Right atrium auricular region (tissue), 2 donors: ENCODE measurements at places on chromosomes 7 and 10.

- no peaks in the 10 kb centered on the region for H3K27me3 ChIP-seq
- peak overlapping the region; percentile 85 for H3K4me3 ChIP-seq
- H3K36me3 ChIP-seq = no peaks in the 10 kb centered on the region
- DNase-seq = no peak
- H3K27ac ChIP-seq = peak overlapping the region; percentile 96
Measured at GRCh38 chr7:143901332-143901667, 676 bp downstream of the TCAF1 start.

GRCh38 chr10:29481906-29482440 is 152.8 kb downstream of the SVIL start:
- no peak overlapping the region for H3K4me3 ChIP-seq
- H3K27ac ChIP-seq = no peak overlapping the region
- H3K4me1 ChIP-seq = no peaks in the 10 kb centered on the region

- H3K27ac ChIP-seq = no peak overlapping the region
- H3K27me3 ChIP-seq = no peaks in the 10 kb centered on the region
- no peaks in the 10 kb centered on the region for H3K36me3 ChIP-seq
Measured at GRCh38 chr10:111984057-111984456, 199.5 kb downstream of the GPAM start.

GRCh38 chr7:94274828-94275227 is 119.9 kb upstream of the COL1A2 start:
- no peak overlapping the region for H3K4me3 ChIP-seq
- no peaks in the 10 kb centered on the region for H3K27me3 ChIP-seq
- H3K27ac ChIP-seq = no peak overlapping the region
- peaks cover 3% of the 10 kb centered on the region for H3K4me1 ChIP-seq
- H3K36me3 ChIP-seq = no peaks in the 10 kb centered on the region

- H3K4me3 ChIP-seq = no peak overlapping the region
- no peaks in the 10 kb centered on the region for H3K36me3 ChIP-seq
- no peaks in the 10 kb centered on the region for H3K27me3 ChIP-seq
- DNase-seq = no peak
- no peak overlapping the region for H3K27ac ChIP-seq
Measured at GRCh38 chr10:2143213-2143835, 406.0 kb upstream of the ADARB2 start.

- H3K4me3 ChIP-seq = no peak overlapping the region
- no peaks in the 10 kb centered on the region for H3K36me3 ChIP-seq
- no peak for DNase-seq
- no peaks in the 10 kb centered on the region for H3K27me3 ChIP-seq
Measured at GRCh38 chr7:3673524-3673923, 372.5 kb downstream of the SDK1 start.

DNA sequence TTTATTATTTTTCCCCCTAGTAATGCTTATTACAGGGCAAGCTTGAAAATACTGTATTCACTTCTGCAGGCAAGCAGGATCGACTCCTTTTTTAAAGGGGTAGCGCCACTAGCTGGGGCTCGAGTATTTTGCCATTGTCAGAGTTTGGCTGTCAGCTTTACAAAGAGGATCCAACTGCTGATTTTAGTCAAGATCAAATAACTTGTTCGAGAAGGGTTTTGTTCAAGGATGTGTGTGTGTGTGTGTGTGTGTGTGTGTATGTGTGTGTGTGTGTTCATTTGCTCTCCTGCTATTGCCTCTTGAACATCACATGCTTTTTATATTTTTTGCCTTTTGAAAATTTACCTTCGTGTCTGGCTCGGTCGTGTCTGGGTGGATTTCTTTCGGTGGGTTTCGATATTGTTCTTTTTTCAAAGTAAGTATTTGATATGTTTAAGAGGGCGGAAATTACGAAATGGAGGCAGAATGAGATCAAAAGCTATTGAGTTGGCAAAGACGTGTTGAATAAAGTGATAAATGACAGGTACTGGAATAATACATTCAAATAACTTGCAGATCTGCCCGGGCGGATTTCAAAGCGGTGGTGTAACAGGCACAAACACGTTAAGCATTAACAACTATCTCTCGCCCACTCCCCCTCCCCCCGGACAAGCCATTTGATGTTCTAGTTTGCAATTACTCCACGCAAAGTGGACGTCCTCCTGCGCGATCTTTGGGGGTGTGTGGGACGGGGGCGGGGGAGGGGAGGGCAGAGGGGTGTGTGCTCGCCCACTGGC is 1.1 kb downstream of the ARID5B start:
- peak overlapping the region; percentile 73 for H3K4me3 ChIP-seq
- H3K36me3 ChIP-seq = no peaks in the 10 kb centered on the region

DNA sequence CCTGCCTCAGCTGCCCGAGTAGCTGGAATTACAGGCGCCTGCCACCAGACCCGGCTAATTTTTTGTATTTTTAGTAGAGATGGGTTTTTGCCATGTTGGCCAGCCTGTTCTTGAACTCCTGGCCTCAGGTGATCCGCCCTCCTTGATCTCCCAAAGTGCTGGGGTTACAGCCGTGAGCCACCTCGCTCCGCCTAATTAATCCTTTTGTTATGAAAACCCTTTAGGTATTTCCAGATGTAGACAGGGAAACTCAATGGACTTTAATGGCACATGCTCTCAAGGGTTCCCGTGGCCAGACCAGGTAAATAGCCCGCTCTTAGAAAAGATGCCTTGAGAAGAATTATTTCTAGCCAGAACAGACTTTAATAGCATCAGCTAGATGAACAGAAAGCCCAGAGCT is 19.7 kb upstream of the EXOC4 start:
- no peaks in the 10 kb centered on the region for H3K4me1 ChIP-seq
- H3K4me3 ChIP-seq = no peak overlapping the region
- H3K36me3 ChIP-seq = no peaks in the 10 kb centered on the region
- no peaks in the 10 kb centered on the region for H3K27me3 ChIP-seq

DNA sequence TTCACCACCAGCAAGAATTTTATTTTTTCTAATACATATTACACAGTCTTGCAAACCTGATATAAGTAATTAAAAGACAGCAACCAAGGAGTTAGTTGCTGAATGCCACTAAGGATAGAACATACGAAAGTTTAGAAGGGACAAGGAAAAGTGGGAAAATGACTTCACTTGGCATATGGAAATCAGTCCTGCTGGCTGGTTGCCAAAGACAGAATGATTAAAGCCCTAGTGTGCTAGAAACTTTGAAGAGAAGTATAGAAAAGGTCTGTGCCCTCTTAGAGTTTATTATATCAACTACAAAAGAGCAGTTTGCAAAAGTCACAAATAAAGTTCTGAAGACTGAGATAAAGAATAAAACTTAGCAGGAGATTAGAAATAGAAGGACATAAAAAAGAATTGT is 5.8 kb upstream of the YAE1 start:
- no peaks in the 10 kb centered on the region for H3K36me3 ChIP-seq
- DNase-seq = no peak
- H3K27me3 ChIP-seq = no peaks in the 10 kb centered on the region
- H3K4me1 ChIP-seq = no peaks in the 10 kb centered on the region

- H3K4me3 ChIP-seq = no peak overlapping the region
- peak overlapping the region; percentile 8 for H3K27ac ChIP-seq
- DNase-seq = peak; percentile 63
- no peaks in the 10 kb centered on the region for H3K36me3 ChIP-seq
- peaks cover 6% of the 10 kb centered on the region for H3K4me1 ChIP-seq
- no peaks in the 10 kb centered on the region for H3K27me3 ChIP-seq
Measured at GRCh38 chr10:33152146-33152545, 182.3 kb downstream of the NRP1 start.

DNA sequence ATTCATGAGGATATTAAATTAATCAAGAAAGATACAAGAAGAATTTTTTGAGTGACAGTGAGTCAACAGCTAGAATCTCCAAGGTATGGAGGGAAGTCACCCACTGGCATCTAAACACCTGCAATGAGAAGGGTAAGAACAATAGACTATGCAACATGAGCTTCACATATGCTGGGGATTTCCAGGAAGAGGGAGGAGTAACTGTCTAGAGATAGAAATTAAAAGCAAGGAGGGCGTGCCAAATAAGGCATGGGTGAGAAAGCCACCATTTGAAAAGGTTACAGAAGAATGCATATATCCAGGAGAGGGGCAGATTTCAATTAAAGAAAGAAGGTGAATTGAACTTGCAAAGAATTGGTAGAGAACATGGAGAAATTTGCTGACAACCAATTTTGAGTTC is 365.7 kb downstream of the GPR37 start:
- no peak overlapping the region for H3K27ac ChIP-seq
- H3K27me3 ChIP-seq = no peaks in the 10 kb centered on the region
- no peaks in the 10 kb centered on the region for H3K4me1 ChIP-seq
- DNase-seq = no peak
- H3K36me3 ChIP-seq = no peaks in the 10 kb centered on the region
- H3K4me3 ChIP-seq = no peak overlapping the region

DNA sequence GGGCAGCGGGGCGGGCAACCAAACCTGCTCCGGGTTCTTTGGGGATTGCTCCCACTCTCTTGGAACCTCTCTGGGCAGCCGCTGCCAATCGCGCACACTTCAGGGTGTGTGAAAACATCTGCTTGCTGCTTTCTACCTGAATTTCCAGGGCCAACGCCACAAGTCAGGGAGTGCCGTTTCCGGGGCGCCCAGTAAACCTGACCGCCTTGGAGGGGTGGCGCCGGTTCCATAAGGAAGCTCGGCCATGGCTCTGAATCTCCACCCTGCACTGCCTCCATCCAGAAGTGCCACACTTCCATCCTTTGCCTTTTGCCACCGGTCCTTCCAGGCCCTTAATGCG is 679 bp upstream of the AFAP1L2 start:
- H3K4me1 ChIP-seq = peaks cover 35% of the 10 kb centered on the region
- no peak for DNase-seq
- no peaks in the 10 kb centered on the region for H3K36me3 ChIP-seq
- no peak overlapping the region for H3K27ac ChIP-seq
- peak overlapping the region; percentile 56 for H3K4me3 ChIP-seq
- no peaks in the 10 kb centered on the region for H3K27me3 ChIP-seq

GRCh38 chr10:93074147-93074596 is 479 bp downstream of the CYP26A1 start:
- no peak overlapping the region for H3K27ac ChIP-seq
- no peaks in the 10 kb centered on the region for H3K36me3 ChIP-seq
- H3K4me3 ChIP-seq = no peak overlapping the region
- DNase-seq = peak; percentile 40
- H3K27me3 ChIP-seq = peaks cover 15% of the 10 kb centered on the region
- H3K4me1 ChIP-seq = no peaks in the 10 kb centered on the region

DNA sequence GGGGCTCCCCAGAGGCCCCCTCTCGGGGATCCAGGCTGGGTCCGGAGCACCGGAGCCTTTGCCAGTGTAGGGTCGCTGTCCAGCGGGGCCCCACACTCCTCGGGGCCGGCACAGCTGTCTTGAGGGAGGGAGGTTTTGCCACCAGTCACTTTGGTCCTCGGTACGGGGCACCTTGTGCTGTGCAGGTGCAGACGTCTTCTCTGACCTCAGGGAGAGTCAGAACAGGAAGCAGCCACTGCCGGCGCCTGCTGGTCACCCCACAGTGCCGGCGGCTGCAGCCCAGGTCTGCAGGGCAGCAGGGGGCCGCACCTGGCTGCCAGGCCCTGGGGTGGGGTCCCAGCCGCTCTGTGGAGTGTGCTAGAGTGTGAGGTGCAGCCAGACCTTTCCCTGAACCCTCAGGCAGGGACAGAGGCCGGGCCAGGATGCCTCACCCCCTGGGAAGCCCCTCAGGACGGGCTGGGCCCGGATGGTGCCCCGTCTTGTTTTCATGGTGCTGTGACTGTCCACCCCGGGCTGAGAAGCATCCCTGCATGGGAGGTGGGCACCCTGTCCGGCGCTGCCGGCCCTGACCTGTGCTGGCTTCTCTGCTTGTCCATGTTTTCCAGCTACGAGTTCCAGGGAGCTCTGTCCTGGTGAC is 8.2 kb downstream of the MAFK start:
- no peak for DNase-seq
- peak overlapping the region; percentile 99 for H3K27ac ChIP-seq
- peaks cover 56% of the 10 kb centered on the region for H3K4me1 ChIP-seq
- peaks cover 52% of the 10 kb centered on the region for H3K36me3 ChIP-seq
- H3K27me3 ChIP-seq = no peaks in the 10 kb centered on the region

- DNase-seq = no peak
- no peak overlapping the region for H3K27ac ChIP-seq
- no peaks in the 10 kb centered on the region for H3K36me3 ChIP-seq
Measured at GRCh38 chr7:124688991-124689390, 76.6 kb downstream of the GPR37 start.

DNA sequence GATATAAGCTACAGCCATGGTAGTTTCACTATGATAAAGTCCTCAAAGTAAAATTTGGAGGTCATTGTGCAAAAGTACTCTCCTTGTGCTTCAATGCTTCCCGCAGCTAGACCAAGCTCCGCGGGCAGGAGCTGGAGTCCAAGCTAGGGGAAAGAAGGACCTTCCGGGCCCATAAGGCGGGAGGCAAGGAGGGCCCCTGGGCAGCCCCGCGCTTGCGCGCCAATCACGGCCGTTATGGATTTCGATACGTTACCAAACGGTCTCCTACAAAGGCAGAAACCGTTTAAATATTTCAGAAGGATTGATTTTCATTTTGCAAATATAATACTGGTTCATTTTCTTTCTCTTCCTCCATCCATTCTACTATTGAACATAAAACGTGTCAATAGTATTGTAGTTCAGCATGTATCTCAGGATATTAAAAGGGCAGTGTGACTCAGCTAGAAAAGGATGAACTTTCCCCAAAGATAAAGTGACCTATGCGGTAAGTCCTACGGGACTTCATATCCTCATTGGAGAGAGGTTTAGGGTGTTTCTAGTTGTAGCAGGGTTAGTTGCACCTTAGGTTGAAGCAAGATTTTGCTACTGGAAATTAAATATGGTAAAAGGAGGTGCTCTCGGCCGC is 128.0 kb downstream of the KIF20B start:
- no peak overlapping the region for H3K27ac ChIP-seq
- H3K27me3 ChIP-seq = no peaks in the 10 kb centered on the region
- DNase-seq = no peak
- H3K36me3 ChIP-seq = no peaks in the 10 kb centered on the region

DNA sequence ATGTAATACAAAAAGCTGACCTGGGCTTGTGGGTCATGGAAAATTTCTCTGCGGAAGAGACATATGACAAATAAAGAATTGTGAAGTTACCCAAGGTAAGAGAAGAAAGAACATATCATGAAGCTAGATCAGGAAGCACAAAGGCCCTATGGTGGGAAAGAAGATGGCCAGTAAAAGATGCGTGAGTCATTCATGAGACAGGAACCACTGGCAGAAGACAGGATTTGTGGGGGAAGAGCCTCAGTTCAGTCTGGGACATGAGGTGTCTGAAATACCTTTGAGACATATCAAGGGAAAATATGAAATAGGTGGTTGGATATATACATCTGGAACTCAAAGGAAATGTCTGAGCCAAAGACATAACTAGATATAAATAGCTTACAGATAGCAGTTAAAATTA is 27.7 kb upstream of the AMPH start:
- no peaks in the 10 kb centered on the region for H3K4me1 ChIP-seq
- no peak overlapping the region for H3K4me3 ChIP-seq
- no peak for DNase-seq
- no peaks in the 10 kb centered on the region for H3K27me3 ChIP-seq

DNA sequence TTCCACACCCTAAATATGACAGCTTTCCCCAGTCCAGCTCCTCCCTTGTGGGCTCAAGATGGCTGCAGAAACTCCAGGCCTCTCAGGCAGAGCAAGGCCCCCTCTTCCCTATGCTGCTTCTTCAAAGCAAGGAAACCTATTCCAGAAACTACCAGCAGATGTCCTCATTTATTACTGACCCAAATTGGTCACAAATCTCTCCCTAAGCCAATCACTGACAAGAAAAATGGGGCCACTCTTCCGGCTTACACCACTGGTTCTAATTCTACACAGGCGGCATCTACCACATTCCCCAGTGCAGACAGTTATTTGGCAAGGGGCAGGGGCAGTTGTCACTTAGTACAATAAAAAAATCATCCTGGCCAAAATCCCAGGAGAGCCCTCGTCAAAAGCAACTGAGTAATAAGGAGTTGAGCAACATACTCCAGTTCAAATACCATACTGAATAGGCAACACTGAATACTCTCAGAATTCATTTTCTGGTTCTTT is 150.4 kb downstream of the SFMBT2 start:
- H3K27ac ChIP-seq = peak overlapping the region; percentile 65
- H3K36me3 ChIP-seq = no peaks in the 10 kb centered on the region
- peaks cover 61% of the 10 kb centered on the region for H3K4me1 ChIP-seq
- H3K4me3 ChIP-seq = no peak overlapping the region
- no peaks in the 10 kb centered on the region for H3K27me3 ChIP-seq
